ENCODE measurements at places on chromosomes 16 and 17.

GRCh38 chr16:47713225-47713595 is 252.1 kb downstream of the PHKB start:
- DNase-seq, result no peak

DNA sequence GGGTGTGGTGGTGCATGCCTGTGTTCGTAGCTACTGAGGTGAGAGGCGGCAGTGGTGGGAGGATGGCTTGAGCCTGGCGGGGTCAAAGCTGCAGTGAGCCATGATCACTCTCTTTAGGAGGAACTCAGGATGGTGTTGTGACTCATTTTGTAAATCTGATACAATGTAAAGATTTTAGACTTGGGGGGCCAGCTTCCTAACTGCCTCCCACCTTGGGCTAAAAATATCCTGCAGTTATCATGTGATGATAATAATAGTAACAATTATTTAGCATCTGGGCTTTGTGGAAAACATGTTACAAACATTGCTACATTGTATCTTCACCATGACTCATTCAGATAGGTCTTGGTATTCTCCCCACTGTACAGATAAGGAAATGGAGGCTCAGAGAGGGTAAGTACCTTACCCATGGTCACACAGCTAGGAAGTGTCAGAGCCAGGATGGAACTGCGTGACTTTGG is 7.4 kb downstream of the CTNS start:
- no peak for DNase-seq

DNA sequence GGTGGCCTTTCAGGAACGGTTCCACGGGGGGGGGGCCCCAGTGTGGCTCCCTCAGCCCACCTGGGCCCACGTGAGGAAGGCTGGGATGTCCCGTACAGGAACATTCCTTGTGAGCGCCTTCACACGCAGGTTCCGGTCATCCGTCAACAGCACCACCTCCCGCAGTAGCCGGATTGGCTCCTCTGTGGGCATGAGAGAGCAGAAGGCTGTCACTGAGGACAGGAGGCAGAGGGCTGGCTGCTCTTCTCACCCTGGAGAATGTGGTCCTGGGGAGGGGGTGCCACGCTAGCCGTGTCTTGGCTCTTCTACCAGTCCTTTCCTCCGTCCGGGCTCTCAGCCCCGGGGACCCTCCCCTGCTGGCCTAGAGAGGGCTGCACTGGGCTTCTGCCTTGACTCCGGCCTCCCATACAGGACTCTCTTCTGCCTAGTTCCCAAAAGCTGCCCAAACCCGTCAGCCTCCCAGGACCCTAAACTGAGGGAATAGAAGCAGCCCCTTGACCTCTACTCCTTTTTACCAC is 6.6 kb downstream of the HIC1 start:
- DNase-seq, result no peak

- no peak for DNase-seq
Measured at GRCh38 chr17:34981538-34982241, 1.4 kb downstream of the LIG3 start.

DNA sequence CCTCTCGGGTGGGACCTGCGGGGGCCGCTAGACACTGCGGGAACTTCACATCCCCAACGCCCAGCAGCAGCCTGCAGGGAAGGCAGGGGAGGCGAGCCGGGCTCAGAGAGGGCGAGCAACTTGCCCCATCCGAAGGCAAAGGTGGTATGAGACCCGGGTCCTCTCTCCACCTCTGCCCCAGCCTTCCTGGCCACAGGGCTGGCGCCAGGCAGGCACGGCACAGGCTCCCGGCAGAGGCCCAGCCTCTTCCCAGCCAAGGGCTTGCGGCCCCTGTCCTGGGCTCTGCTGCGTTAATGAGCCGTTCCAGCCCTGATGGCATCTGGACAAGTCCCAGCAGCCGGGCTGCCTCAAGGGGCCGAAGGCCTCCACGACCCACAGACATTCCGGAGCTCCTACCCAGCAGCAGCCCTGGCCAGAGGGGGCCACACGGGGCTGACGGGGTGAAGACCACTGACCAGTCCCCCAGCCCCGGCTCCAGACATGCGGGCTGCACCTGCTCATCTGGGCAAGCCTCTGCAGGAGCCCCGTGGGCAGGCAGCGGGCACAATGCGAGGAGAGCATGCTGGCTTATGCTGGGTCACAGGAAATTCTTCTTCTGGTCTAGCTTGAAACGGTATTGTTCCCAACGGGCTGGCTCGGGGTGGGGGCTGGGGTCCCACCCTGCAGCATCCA is 1.2 kb upstream of the HS3ST6 start:
- no peak for DNase-seq

GRCh38 chr17:16459855-16460550 is 32.0 kb downstream of the LRRC75A start:
- no peak for DNase-seq

GRCh38 chr17:79696610-79696982 is 34.1 kb upstream of the ENPP7 start:
- DNase-seq, result no peak

DNA sequence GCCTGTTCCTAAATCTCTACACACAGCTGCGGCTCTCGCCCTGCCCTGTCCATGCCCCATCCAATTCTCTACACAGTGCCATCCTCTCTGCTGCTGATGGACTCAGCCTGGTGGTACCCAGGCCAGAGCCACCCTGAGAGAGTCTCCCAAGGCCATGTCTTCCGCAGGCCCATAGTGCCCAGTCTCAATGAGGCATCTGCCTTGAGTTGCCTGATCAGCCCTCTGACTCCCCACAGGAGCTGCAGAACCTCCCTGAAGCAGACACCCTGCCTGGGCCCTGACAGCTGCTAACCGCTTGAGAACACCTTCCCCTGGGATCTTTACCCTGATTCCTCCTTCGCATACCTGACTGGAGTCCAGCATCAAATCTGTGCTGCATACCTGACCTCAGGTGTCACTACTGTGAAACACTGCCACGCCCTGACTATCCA is 13.3 kb downstream of the TSPOAP1 start:
- DNase-seq, result no peak

GRCh38 chr16:627454-628239 is 3.1 kb upstream of the WFIKKN1 start:
- DNase-seq, result no peak

DNA sequence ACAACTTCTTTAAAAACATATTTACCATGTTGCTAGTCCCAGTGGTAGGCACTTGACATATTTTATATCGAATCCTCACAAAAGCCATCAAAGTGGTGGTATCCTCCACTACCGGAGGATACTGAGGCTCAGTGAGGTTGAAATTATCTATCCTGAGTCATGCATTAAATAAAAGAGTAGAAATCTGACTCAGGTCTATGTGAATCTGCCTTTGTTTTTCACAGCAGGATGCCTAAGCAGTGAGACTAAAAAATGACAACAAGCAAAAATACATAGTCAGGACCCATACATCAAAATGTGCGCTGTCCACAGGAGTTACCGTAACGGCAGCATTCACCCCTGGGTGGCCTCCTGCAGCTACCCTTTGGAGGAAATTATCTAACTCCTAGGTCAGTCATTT is 17.7 kb downstream of the BRD7 start:
- DNase-seq, result no peak

DNA sequence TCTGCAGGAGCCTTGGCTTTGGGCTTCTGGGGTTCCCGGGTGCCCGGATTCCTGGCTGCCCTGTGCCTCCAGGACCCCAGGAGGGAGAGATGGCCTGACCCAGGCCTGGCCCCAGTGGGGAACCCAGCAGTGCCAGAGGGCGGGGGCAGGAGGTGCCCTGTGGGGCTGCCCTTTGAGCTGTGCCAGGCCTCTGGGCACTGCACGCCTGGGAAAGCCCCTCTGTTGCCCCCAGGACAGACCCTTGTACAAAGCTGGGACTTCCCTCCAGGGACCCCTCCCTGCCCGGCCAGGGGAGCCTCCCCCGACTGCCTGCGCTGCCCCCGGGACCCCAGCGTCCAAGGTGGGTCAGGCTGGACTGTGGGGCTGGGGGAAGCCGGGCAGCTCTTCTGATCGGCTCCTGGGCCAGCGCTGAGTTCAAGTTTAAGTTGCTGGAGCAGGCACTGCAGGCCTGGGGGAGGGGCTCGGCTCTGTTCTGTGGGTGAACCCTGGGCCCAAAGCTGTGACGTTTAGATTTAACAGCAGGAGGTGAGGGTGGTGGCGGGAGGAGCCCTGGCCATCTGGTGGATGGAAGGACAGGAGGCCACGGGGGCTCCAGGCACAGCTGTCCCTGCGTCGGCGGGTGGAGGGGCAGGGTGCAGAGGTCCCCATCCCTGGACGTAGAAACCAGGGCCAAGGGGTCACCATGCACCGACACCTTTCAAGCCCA is 27.6 kb upstream of the C1QTNF8 start:
- no peak for DNase-seq

DNA sequence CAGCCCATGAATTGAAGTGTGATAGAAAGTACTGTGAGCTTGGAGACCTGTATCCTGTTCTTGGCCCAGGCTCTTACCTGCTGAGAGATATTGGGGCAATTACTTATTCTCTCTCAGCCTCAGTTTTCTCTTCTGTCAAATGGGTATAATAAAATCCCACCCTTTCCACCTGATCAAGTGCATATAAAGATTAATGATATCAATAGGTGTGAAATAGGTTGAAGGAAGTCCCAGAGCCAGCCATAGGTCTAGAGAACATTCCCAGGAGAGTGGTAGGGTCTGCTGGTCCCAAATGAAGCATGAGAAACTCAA is 81.2 kb downstream of the GNAO1 start:
- no peak for DNase-seq

- no peak for DNase-seq
Measured at GRCh38 chr17:48429638-48430586, at the start of gene SKAP1. SKAP1 (minus strand) TSS chr17:48430214.

DNA sequence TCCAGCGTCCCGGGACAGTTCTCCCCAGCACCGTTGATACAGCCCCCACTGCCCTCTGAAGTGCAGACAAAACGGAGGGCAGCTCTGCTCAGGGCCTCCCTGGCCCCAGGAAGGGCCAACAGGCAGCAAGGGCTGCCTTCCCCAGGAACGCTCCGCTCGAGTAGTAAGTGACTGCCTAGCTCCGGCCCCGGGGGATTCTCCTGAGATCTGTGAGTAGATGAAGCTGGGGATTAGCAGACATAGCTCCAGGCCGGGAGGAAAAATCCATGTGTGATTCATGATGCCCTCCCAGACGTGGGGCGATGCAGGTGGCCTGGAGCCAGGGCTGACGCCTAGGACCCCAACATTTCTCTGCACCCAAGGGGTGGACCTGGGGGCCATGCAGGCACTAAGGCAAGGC is 85.3 kb downstream of the ENGASE start:
- no peak for DNase-seq

DNA sequence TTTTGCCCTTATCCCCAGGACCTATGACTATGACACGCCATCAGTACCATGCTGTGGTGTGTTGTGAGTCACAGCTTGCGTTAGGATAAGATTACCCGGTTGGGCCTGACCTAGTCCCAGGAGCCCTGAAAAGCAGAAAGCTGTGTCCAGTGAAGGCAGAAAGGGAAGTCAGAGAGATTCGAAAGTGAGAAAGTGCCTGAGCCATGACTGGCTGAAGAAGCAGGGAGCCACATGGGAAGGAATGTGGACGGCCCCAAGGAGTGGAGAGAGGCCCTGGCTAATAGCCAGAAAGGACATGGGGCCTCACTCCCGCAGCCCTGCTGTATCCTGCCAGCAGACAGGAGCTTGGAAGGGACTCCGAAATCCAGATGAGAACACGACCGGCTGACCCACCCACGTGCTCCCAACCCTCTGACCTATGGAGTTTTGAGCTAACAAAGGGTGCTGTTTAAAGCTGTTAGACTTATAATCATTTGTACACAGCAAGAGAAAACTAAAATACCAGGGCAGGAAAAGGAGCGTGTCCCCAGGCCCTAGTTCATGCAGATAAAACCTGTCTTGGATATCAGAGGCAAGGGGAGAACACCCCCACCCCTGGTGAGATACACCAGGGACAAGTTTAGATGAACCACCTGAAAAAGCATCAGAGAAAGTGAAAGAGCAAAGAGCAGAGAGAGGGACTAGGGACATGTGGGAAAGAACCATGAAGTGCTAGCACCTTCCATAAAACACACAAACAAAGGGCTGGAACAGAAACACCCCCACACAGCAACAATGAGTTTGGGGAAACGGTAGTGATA is 115.3 kb downstream of the SLC39A11 start:
- DNase-seq, result no peak

DNA sequence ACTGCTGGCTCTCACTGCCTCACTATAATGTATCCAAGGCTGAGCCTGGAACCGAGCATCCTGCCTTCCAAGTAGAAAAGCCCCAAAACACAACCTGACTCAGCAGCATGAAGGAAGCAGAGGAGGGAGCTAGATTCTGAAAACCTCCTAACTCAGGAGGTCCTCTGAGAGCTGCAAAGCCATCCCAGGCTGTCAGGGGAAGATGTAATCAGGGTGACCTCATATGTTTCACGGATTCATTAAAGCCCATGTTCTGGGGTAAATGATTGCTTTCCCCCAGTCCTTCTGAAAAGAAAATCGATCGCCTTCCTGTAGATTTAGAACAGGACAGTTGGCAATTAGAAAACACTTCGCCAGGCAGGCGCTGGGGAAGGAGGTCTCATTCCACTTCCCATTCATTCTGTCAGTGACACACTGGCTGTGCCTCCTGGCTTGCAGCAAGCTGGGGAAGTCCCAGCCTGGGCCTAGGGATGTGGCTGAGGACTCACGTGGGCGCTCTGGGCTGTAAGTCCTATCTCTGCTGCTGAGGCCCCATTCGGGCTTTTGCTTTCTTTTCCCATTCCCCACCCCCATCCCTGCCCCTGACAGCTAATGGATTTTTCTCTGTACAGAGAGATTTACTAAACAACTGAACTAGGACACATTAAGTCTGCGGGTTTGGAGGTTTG is 75.7 kb upstream of the TMEM132E start:
- DNase-seq, result no peak

DNA sequence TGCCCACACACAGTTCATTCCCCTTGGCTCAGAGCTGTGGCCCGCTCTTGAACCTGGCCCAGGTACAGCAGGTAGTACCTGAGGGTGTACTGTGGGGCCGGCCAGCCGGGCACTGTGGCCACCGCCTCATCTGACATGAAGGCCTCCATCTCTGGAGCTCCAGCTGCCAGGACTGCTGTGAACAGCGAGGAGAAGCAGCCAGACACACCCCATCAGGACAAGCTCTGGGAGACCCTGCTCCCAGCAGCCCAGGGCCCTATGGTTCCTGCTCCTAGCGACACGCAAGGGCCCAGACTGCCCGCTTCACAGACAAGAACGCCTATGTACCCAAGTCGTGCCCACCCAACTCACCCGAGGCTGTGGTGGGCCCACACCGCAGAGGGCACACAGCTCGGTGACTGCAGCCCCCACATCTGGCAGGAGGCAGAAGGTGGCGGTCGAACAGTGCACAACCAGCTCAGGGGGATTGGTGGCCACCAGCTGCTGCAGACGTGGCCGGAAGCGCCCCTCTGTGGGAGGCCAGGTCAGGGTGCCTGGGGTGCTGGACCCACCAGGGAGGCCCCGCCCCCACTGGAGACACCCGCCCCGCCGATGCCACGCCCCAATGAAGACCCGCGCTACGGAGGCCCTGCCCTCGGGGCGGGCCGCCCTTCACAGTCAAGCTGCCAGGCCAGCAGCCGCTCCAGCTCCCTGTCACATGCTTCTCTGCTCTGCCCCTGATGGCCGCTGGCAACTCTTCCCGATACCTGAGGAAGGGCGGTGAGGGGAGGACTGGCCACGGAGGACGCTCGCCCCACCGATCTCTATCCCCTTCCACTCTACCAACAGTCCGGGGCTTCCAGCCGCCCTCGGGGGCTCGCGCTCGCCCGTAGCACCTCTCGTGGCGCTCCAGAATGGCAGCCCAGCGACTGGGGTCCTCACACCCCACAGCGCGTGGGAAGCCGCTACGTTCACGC is 1.1 kb upstream of the STUB1 start:
- DNase-seq, result no peak

- DNase-seq, result no peak
Measured at GRCh38 chr17:58052945-58053715, 30.1 kb upstream of the DYNLL2 start.
